ENCODE measurements at places on chromosomes 16 and 17. TPM values are rescaled to one million over a fixed set of nuclear protein-coding genes. Genes with fewer than 3 reads are reported as not detected.

EME1 gene
- 2.9 TPM for total RNA-seq

CACNG4 gene
- not detected for total RNA-seq

ASPA gene
- not detected for total RNA-seq

NUPR1 gene
- 5.7 TPM for total RNA-seq

KRTAP2-2 gene
- total RNA-seq, result not detected

HYDIN gene
- not detected for total RNA-seq

NACA2 gene
- not detected for total RNA-seq

HP gene
- total RNA-seq, result not detected

PABPN1L gene
- total RNA-seq, result not detected

TBC1D3B gene
- 2.6 TPM for total RNA-seq

MEFV gene
- 0.13 TPM for total RNA-seq

PRSS21 gene
- 0.32 TPM for total RNA-seq

FAM234A gene
- 67.4 TPM for total RNA-seq

ARHGAP44 gene
- 0.57 TPM for total RNA-seq

CTRB2 gene
- total RNA-seq, result not detected

SLC5A11 gene
- total RNA-seq, result not detected

PRSS36 gene
- 0.31 TPM for total RNA-seq

OTOA gene
- 0.06 TPM for total RNA-seq

SPATA32 gene
- total RNA-seq, result not detected

FNDC8 gene
- total RNA-seq, result not detected

CLEC3A gene
- total RNA-seq, result not detected

SLC4A1 gene
- total RNA-seq, result not detected

ERCC4 gene
- total RNA-seq, result 4.5 TPM

TBC1D3H gene
- not detected for total RNA-seq

MYH2 gene
- not detected for total RNA-seq

ZNF385C gene
- total RNA-seq, result not detected

GPR179 gene
- total RNA-seq, result not detected

KRTAP1-5 gene
- not detected for total RNA-seq

MON1B gene
- total RNA-seq, result 8.7 TPM

DOK4 gene
- 9.9 TPM for total RNA-seq

HSPB9 gene
- not detected for total RNA-seq

PYDC1 gene
- total RNA-seq, result not detected

SDR42E2 gene
- total RNA-seq, result not detected
